ENCODE measurements at places on chromosomes 11 and 22.

DNA sequence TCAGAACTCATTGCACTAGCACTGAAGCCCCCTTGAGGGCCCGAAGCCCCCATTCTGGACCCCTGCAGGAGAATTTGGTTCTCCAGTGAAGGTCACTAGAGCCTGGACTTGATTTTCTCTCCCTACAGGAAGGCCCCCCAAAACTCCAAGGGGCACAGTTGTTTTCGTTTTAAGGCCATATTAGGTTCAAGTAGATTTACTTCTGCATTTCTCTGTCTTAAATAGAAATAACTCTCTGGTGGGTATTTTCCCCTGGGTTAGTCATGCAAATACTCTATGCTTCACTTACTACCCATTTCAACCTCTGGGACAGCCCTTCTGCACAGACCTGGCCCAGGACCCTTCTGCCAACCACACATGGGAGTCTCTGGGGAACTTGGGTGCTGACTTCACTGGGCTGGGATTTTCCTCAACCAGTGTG lies 41.6 kb downstream of the WEE1 start:
- no peak for DNase-seq

DNA sequence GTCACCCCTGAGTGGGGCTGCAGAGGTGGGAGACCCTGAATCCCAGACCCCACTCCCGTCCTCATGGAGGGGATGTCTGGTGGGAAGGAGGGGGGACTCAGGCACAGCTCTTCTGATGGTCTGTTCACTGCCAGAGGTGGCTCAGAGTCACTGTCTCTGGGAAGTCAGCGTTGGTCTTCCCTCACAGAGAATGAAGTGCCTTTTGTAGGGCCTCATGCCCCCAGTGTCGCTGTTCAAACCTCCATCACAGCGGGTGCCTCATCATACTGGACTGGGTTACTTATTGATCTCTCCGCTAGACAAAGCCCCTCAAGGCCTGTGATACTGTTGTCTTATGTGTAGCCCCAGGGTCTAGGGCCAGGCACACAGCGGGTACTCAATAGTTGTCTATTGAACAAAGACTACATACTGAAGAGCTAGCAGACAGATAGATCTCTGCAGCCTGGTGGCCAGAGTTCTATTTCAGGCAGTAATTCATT lies 41.3 kb downstream of the CD6 start:
- no peak for DNase-seq

DNA sequence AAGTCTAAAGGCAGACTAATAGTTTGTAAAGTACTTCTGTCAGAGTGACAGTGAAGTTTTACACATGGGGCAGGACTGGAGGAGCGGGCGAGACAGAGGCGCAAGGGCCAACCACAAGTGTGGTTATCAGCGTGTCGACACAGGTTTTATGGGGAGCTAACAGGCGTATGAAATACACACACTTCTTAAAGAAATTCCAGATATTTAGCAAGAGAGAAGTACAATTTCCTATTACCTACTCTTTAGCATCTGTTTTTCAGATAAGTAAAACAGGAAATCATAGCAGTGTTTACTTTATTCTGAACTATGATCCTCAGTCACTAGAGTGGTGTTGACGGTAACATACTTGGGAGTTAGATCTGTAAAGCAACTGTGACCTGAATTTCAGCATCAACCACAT lies 22.5 kb downstream of the VSIG10L2 start:
- DNase-seq, result no peak

DNA sequence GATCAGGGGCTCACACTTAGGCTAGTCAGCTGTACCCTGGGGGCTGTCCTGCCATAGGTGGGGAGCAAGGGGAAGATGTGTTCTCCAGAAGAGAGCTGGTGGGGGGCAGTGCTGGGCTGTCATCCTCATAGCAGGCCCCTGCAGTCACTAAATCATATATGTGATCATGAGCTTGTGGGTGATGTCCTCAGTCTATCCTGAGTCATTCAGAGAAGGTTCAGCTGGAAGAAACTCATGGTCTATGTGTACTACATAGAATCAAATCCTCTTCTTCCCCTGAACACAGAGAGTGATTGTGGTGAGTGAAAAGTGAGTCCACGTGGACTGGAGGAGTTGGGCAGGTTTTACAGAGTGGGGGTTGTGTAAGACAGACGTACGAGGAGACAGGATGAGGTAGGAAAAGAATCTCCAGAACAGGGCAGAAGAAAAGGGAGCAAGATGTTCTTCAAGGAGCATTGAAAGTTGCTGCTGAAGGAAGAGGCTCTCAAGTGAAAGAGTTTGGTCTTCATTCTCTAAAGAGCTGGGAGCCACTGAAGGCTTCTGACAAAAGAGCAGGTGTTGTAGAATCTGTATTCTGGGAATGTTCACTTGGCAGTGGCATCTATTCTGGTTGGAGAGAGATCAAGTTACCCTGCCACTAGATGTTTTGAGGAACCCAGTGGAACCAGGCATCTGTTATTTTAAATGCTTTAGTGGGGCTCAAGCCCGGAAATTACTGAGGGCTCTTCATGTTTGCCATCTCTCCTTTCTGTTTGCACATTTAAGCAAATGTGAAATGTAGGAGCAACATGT lies 68.9 kb downstream of the C22orf31 start:
- DNase-seq, result no peak

GRCh38 chr11:115919341-115920091 lies 415.3 kb upstream of the CADM1 start:
- no peak for DNase-seq

DNA sequence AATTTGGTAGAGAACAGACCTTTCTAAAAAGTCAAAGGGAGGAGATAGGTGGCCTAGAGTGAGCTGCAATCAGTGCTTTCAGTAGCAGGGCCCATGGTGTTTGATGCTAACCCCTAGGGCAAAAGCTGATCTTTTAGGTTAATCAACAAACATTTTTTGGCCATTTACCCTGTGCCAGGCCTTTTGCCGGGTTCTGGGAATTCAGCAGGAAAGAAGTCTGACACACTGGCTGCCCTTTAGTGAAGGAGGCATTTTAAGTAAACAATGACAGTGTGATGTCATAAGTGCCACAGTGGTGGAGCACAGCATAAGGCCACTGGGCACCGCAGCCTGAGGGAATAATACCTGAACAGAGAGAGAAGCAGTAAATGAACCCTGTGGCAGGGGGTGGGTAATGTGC lies 29.0 kb downstream of the C22orf31 start:
- no peak for DNase-seq

DNA sequence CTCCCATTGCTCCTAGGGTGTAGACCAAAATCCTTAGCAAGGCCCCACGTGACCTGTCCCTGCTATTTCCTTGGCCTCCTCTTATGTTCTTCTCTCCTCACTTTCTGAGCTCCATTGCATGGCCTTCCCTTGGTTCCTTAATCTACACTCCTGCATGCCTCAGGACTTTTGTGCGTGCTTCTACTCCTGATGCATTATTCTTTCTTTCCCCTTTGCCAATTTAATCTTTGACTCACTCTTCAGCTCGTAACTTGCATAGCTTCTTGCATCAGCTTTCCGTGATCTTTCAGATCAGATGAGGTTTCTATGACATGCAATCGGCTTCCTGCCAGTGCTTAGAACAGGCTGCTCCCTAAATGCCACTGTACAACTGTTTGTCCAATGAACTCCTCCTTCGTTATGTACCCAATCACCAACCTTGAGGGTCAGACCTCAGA lies 261.6 kb upstream of the CADM1 start:
- no peak for DNase-seq

GRCh38 chr11:98277251-98277912 lies 743.4 kb upstream of the CNTN5 start:
- no peak for DNase-seq

- DNase-seq, result no peak
Measured at GRCh38 chr11:70082829-70083228, 4.7 kb downstream of the ANO1 start.

DNA sequence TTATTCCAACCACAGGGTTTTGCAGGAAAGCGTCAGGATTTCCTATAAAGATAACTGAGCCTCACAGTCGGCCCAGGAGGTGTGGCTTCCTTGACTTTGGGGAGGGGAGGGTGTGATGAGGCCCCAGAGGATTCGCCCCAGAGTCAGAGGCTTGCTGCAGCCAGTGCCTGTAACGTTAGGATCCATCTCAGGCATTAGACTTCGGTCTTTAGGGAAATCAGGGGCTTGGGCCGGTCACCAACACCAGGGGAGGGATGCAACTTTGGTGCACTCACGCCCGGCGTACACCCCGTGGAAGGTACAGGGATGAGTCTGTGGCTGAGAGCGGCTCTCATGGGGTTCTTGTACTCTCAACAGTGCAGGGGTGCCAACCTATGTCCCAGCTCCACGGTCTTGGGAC lies 5.7 kb upstream of the ANO1 start:
- no peak for DNase-seq

DNA sequence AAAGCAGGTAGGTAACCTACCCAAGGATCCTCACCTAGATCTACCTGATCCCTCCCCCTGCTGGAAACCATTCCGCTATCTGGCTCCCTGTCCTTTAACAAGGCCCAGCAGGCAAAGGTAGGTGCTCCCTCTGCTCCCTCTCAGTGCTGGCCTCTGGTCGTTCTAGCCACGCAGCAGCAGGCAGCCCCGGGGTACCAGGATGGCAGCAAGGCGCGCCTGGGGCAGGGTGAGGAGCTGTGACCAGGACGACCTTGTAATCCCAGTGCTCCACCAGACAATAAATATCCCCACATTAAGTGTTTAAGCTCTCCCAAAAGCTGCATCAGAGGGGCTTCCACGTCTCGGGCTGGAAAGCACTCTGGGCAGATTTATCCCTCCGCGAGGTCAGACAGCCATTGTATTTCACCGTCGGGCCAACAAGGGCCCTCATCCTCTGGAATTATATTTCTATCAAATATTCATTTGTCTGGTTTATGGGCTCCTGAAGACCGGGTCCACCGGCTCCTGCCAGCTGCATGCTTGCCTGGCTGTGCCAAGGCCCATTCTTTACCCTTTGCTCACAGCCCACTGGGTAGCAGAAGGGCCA lies 81.3 kb downstream of the CHST1 start:
- DNase-seq, result no peak

- DNase-seq, result no peak
Measured at GRCh38 chr11:81959341-81959740, 774.3 kb downstream of the FAM181B start.

DNA sequence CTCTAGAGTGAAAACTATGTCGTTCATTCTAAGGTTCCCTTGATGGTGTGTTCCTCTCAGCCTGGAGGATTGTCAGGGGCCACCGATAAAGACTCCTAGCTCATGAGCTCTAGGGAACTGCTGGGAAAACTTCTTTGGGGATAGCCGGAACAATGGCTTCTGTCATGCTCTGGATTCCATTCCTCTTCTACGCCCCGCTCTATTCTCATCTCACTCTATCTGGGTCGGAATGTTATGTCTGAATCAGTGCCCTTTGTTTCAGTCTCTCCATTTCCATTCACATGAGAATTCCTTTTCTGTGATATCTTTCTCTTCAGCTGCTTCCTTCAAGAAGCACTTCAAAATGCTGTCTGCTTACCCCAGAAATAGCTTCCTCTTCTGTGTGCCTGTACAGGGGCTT lies 16.9 kb upstream of the SLCO2B1 start:
- DNase-seq, result no peak

DNA sequence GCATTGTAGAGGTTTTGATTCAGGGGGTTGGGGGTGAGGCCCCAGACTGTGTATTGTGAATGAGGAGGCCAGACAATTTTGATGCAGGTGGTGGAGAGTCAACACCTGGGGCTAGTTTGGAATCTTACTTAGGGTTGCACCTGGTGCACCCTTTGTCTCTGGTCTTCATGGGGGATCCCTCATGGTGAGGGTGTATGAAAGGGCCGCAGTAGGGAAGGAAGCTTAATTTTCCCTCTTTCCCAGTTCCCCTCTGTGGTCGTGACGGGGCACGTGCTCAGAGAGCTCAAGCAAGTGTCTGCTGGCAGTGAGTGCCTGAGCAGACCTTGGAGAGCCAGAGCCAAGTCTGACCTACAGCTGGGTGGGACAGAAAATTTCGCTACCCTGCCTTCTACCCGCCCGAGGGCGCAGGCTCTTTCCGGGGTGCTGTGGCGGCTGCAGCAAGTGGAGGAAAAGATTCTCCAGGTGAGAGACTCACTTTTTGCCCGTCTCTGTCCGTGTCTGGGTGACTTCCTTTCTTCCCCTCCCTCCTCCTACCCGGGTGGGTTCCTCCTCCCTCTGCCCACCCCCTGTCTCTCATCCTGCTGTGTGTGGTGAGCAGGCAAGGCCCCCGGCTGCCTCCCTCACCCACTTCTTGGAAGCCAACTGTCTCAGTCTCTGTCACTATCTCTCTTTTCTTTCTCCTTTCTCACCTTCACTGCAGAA lies 131.7 kb downstream of the MICAL2 start:
- DNase-seq, result no peak

DNA sequence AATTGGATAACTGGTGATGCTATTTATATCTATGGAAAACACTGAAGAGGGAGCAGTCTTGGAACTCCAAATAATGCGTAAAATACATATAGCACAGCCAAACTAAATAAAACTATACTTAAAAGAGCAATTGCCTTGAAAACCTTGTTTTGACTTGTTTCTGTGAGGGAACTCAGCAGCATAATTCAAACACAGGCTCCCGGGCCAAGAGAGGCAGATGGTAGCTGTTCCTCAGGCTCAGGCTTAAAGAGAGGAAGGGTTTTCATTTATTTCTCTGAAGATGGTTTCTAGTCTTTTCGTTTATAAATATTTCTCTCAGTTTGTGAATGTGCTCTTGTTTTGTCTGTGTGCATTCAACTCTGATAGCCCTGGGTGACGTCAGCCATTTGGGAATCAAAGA lies 82.4 kb downstream of the FANCF start:
- no peak for DNase-seq

DNA sequence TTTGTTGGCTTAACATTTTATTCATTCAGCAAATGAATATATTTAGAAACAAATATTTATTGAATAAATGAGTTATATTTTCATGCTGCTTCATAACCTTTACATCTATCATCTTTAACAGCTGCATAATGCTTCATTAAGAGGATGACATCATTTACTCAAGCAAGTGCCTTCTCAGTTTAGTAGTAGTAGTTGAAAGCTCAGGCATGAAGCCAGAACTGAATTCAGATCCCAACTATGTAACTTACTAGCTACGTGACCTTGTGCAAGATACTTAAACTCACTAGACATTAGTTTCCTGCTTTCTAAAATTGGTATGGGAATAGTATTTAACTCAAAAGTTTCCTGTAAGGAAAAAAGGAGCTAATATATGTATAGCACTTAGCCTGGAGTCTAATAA lies 90.3 kb downstream of the TMPRSS5 start:
- no peak for DNase-seq

DNA sequence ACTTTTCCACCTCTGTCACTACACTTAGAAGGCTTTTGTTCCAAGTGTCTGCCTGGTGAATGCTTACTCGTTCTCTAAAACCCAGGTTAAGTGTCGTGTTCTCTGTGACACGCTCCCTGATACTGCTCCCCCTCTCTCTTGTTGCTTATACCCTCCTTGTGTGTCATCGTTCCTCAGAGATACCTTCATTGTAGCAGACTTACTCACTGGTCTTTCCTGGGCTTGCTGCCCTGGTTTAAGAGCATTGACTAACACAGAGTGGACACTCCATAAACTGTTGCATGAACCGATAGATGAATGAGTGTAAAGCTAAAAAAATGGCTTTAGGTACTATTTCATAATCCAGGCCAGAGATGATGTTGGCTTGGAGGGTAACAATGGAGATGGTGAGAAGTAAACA lies 171.3 kb downstream of the GRIK4 start:
- DNase-seq, result no peak
